ENCODE measurements at places on chromosomes 5 and 9.

- no peak for DNase-seq
Measured at GRCh38 chr9:98383758-98384157, 128.3 kb upstream of the TBC1D2 start.

GRCh38 chr5:65482736-65483545 is 1.2 kb upstream of the ADAMTS6 start:
- peak; percentile 3 for DNase-seq

GRCh38 chr9:21985964-21986667 is 8.1 kb downstream of the CDKN2A start:
- no peak for DNase-seq

GRCh38 chr5:34586117-34586885 is 69.8 kb upstream of the RAI14 start:
- no peak for DNase-seq

- DNase-seq, result no peak
Measured at GRCh38 chr5:148729182-148729581, 74.9 kb upstream of the HTR4 start.

DNA sequence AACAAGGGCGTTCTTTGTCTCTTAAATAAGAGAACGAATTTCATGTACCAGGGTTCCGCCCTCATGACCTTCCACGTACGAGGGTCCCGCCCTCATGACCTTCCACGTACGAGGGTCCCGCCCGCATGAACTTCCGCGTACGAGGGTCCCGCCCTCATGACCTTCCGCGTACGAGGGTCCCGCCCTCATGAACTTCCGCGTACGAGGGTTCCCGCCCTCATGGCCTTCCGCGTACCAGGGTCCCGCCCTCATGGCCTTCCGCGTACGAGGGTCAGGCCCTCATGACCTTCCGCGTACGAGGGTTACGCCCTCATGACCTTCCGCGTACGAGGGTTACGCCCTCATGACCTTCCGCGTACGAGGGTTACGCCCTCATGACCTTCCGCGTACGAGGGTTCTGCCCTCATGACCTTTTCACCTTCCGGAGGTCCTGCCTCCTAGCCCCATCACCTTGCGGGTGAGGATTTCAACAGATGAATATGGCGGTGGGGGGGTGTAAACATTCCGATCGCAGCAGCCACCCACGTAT is 273.9 kb upstream of the ADAMTS16 start:
- no peak for DNase-seq

DNA sequence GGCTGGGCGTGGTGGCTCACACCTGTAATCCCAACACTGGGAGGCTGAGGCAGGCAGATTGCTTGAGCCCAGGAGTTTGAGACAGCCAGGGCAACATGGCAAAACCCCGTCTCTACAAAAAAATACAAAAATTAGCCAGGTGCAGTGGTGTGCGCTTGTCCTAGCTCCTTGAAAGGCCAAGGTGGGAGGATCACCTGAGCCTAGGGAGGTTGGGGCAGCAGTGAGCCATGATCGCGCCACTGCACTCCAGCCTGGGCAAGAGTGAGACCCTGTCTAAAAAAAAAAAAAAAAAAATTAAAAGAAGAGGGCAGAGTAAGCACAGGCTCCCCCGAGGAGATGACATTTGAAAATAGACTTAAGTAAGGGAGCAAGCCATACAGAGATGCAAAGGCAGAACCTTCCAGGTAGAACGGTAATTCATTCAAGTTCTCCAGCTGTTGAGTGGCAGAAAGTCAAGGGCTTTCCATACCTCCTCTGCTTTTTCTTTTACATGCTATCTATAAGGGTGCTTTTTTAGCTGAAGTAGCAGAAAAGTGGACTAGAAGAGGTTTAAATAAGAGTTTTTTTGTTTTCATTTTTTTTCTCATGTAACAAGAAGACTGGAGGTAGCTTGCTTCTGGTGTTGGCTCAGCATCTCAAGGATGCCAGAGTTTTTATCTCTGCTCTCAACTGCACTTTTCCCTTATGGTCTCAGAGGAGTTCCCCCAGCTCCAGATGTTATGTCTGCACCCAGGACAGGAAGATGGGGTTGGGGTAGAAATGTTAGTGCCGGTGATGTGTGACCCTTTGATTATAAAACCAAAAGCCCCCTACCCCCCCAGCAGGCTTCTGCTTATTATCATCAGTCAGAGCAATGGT is 40.8 kb downstream of the ERGIC1 start:
- DNase-seq, result no peak

DNA sequence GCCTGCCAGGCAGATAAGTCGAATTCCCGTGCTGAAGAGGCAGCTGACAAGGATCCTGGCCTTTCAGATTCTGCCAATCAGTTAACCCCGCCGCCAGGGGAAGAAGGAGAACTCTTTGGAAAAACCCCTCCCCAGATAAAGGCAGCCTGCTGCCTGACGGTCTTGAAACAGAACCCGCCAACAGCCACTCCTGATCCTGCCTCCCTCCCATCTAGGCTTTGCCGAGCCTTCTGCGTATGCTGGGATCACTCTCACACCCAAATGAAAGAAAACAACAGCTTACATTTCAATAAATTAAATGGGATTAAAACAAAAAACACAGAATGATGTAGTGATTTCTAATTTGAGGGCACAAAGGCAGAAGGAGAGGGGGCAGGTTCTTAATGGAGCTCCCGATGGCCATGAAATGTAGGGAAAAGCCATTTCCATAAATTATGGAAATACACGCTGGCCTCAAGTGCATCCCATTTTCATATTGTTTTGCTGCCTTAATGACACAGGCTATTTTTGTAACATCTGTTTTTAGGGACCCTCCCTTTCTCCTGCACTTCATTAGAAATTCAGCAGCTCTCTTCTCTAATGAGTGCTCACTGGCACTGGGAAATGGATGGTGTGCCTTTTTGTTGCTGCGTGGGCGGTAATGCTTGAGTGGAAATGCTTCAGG is 319.1 kb downstream of the MED10 start:
- DNase-seq, result peak; percentile 46

DNA sequence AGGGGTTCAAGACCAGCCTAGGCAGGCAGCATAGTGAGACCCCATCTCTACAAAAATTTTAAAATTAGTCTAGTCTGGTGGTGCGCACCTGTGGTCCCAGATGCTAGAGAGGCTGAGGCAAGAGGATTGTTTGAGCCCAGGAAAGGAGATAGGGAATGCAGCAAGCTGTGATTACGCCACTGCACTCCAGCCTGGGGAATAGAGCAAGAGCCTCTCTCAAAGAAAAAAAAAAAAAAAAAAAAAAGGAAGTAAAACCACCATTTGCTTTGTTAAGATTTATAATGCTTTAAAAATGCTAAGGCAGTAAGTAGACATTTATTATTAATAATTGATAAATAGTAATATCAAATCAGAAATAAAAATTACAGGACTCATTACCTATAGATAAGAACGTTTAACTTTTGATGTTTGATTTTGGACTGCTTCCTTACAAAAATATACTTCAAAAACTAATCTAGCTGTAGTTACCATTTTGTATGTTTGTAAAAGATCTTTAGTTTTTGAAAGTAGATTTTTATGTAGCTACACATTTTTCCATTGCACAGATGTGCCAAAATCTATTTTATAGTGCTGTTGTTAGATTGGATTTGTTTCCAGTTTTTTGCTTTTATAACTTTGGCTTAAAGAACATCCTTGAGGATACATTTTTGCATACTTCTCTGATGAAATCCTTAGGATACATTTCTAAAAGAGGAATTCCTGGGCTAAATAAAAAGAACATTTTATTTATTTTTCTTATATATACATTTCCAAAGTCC is 86.4 kb downstream of the INIP start:
- no peak for DNase-seq

GRCh38 chr5:151075698-151076331 is 5.0 kb downstream of the TNIP1 start:
- DNase-seq, result no peak

DNA sequence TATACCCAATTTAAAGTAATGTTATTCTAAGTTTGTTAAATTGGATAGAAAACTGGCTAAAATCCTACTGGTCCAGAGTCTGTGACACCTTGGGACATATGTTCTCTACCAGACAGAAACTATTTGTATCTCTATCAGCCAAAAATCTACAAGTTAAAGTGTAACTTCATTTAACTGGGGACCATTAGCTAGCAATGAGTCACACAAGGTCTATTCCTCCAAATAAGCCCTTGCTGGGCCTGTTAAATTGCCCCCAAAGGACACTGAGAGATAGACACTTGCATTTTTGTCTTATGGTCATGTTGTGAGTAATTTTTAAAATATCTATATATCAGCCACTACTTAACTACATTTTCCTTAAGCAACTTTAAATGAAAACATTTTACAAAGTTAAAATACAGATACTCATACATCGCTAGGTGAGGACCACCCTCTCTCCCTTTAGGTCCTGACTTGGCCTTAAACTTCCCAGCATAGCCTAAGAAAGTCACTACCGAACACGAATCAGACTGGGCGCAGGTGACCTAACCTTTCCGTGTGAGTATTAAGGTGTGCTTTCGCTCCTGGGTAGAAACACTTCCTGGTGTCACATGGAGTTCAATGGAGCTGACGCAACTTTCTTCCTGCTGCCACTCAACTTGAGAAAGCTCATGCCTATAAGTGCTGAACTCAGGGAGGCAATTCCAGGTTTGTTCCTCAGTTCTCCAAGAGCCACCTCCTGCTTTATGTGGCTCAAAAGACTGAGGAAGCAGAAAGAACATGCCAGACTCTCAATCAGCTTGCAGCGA is 249.1 kb downstream of the DIRAS2 start:
- no peak for DNase-seq

- no peak for DNase-seq
Measured at GRCh38 chr5:143543358-143544255, 140.1 kb upstream of the NR3C1 start.

- no peak for DNase-seq
Measured at GRCh38 chr5:99119326-99119725, 190.5 kb upstream of the CHD1 start.

DNA sequence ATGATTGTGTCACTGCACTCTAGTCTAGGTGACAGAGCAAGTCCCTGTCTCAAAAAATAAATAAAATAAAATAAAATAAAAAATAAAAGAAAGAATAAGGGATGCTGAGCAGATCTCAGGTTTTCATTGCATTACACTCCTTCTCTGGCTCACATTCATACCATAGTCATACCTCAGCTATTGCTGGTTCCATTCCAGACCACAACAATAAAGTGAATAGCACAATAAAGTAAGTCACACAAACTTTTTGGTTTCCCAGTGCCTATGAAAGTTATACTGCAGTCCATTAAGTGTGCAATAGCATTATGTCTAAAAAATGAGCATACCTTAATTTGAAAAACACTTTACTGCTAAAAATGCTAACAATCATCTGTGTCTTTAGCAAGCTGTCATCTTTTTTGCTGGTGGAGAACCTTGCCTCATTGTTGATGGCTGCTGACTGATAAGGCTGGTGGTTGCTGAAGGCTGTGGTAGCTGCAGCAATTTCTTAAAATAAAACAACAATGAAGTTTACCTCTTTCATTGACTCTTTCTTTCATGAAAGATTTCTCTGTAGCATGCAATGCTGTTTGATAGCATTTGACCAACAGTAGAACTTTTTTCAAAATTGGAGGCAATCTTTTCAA is 415.7 kb downstream of the ZNF608 start:
- no peak for DNase-seq

DNA sequence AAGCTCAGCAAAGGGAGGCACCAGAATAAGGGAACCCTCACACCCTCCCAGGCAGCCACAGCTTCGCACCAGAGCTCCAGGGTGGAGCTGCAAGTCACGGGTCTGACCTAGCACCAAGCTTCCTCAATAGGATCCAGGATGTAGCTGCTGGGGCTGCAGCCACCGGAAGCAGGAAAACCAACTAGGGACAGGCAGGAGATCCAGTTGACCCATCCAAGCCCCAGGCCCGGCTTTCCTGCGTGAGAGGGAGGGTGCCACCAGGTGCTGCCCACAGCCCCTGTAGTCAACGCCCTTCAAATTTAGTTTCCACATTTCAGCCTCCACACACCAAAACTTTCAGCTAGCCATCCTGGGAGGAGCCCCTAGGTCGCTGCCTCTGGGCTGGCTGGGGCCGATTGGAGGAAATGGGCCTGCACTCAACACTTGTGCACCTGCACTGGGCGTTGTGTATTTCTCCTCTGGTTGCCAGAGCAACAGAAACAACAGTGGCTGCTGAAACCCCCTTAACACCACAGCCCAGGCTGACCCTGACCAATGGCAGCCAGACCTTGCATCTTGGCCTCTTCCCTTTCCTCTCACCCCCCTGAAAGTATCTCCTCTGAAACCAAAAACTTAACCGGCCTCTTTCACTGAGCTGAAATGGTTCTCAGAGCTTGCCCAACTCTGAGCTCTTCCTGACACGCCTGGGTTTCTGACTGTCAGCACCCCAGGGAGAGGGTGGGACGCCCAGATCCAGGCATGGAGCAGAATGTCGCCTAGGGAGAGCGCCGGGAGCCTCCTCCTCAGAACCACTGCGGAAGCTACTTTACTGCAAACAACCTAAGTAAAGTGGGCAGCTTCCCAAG is 226.5 kb upstream of the MAP3K1 start:
- DNase-seq, result no peak

GRCh38 chr9:37390759-37391158 is 31.7 kb upstream of the GRHPR start:
- DNase-seq, result no peak

DNA sequence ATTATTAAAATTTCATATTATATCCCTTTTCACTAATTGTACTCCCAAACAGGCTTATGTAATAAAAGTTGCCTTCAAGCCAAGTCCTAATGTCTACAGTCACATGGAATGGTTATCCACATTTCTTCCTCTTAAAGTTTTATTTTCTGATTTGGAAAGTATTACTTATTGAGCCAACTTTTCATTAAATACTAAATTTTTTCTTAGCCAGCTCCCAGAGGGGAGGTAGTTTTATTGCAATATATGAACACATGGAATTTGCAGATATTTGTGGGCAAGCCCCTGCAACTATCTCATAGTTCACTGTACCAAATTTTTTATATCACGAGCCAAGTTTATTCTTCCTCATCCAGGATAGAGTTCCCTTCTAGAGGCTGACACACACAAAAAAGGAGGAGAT is 332.8 kb upstream of the PTGER4 start:
- DNase-seq, result no peak

- no peak for DNase-seq
Measured at GRCh38 chr9:36080519-36080918, 43.8 kb downstream of the RECK start.

DNA sequence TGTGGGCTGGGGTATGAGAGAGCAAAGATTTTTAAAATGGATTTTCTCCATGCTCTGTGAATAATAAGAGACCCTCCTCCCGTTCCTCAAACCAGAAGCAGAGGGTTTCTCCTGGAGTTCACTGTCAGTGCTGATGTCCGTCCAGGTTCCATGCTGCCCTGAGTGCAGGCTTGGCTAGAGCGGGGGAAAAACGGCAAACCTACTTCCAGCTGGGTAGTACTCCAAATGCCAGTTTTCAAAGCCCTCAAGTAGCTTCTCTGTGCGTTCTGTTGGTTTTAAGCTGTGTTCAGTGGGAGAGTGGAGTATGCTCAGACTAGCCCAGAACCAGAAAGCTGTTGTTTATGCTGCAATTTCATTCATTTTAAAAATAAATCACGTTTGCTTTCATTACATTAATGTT is 40.3 kb downstream of the RASGEF1C start:
- DNase-seq, result no peak

DNA sequence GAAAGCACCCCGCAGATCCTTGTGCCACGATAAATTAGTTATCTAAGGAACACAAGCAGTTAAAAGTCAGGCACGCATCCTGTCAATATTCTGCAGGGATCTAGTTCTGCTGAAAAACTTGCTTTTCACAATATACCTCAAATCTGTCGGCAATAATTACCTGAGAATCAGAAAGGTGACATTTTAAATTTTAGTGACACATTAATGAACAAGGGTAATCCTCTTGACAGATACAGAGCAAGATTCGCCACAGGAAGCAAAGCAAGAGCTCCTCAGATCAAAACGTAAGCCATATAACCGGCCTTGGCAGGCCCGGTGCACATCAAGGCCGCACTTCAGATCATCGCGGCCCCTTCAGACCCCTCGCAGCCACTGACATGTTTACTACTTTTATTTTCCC is 185.7 kb downstream of the ATPSCKMT start:
- no peak for DNase-seq

GRCh38 chr5:73213566-73213998 is 40.6 kb downstream of the TMEM174 start:
- DNase-seq, result no peak

Data from NCI-H1048 (cell line).